ENCODE measurements at places on chromosomes 3 and 15.
A peak's percentile ranks its signal among the peaks of the same experiment; 100 is the strongest.

GRCh38 chr3:98691897-98692296 lies 71.2 kb upstream of the ST3GAL6 start:
- no peak for DNase-seq

DNA sequence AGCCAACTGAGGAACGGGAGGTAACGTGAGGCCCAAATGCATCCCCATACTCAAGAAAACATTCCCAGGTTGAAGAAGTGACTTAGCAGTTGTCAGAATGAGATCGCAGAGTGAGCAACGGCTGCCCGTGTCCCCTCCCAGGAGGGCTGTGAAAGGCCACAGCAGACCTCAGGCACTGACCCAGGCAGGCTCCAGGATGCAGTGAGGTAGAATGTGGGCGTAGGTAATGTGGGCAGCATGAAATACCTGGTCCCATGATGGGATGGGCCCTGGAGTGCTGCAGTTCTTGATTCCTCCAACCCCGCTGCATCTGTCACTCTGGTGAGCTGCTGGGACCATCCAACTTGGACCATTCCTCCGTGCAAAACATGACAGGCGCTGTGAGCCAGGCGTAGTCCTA lies 74.8 kb downstream of the NSMCE3 start:
- no peak for DNase-seq

- DNase-seq: no peak
Measured at GRCh38 chr15:95068701-95069521, 837.5 kb downstream of the MCTP2 start.

DNA sequence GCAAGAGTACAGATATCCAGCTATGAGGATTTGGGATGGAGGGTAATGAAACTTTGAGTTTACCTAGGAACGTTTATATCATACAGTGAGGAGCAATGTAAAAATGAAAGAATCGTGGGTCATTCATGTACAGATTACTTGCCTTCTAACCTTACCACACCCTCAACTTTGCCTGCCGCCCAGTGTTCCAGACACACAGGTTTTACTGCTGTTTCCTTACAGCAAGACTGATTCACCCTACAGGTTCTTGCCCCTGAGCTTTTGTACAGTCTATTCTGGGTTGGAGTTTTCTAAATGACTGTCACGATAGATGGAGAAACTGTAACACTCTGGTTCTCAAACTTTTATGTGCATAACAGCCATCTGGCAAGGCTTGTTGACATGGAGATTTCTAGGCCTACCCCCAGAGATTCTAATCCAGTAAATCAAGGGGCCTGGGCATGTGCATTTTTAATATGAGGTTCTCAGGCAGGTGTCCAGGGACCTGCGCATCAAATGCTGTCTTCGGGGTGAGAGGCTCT lies 6.6 kb upstream of the TPRG1 start:
- DNase-seq: no peak

- no peak for DNase-seq
Measured at GRCh38 chr15:75836959-75837334, 6.3 kb upstream of the UBE2Q2 start.

GRCh38 chr3:187369089-187369447 lies 883 bp downstream of the RTP4 start:
- no peak for DNase-seq

GRCh38 chr15:64903326-64903950 lies 8.3 kb upstream of the ANKDD1A start:
- DNase-seq: no peak

DNA sequence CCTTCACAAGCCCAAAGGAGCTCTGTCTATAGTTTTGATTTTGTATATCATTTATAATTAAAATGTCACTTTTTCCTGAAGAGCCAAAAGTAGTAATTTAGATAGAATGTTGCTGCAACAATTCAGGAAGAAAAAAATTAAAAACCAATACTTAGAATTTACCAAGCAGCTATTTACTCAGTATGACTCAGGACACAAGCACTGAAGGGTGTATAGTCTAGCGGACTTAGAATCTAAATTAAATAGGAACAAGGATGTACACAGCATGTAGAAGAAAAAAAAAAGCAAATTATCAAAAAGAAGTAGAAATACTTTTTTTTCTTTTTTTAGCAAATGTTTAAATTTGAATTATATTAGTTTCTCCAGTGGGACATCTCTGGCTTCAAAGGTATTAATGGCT lies 31.6 kb downstream of the PGBD4 start:
- no peak for DNase-seq

- no peak for DNase-seq
Measured at GRCh38 chr15:81322676-81323253, 1.2 kb downstream of the STARD5 start.

- no peak for DNase-seq
Measured at GRCh38 chr3:161212171-161212771, 8.8 kb upstream of the NMD3 start.

GRCh38 chr3:182331341-182331740 lies 462.0 kb upstream of the ATP11B start:
- DNase-seq: no peak

DNA sequence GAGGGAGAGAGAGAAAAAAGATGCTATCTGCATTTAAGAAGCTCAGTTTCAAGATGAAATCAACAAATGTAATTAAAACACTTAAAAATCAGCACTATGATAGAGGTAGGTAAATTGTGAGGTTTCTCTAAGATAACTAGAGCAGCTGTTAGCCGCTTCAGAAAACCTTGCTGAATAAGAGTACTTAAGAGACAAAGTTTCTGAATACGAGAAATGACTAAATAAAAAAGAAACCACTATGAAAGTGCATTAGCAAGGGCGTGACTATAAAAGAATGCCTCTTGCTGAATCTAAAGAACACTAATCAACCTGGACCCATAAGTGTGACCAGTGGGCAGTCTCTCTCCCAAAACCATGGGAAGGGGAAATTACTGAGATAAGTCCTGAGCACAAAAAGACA lies 41.8 kb downstream of the IQCB1 start:
- DNase-seq: no peak

- DNase-seq: no peak
Measured at GRCh38 chr15:34594361-34594760, 10.9 kb upstream of the GOLGA8B start.

DNA sequence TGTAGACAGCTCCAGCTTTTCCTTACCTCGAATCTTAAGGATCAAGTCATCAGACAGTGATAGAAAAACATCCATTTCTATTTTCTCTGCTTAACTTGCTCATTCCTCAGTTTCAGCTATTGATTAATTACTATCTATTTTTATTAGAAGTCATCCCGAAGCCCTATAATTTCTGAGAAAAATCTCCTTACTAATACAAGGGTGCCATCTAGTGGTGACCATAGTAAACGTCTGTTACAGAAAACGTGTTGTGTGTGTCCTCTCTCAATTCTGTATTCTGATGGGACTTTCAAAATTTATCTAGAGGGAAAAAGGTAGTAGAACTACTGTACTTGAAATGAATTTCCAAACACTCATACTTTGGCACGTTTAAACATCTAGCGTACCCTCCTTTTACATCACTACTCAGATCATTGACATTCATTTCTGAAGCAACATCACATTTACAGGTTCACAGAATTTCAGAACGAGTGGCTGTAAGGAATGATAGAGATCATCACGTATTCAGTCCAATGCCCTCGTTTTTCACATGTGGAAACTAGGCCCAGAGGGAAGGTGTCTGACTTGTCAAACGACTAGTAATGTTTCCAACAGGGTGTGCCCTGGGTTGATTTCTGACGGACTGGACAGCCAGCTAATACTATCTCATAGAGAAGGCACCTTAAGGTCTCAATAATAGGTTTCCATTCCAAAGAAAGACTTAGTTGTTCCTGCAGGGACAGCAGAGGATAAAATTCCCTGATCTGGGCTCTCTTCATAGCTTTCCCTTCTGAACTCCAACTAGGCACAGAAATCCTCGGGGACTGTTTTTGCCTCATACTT lies 25.6 kb downstream of the HACD2 start:
- peak; percentile 26 for DNase-seq

- no peak for DNase-seq
Measured at GRCh38 chr3:175149675-175150074, 290.5 kb downstream of the NAALADL2 start.

DNA sequence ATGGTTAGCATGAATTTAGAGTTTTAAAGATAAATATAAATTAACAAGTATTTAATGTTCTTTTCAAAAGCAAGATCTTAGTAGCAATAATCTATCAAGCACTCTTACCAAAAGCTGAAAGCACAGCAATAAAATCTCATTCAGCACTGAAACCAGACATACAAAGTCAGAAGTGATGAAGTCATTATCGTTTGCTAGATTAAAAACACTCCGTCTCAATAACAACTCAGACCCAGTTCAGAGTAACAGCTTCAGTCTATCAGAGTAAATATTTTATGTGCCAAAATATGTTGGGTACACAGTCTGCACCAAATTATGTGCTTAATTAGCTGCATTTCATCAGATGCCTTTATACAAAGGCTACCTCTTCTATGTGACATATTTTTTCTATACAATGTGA lies 41.6 kb downstream of the CPA3 start:
- DNase-seq: no peak

DNA sequence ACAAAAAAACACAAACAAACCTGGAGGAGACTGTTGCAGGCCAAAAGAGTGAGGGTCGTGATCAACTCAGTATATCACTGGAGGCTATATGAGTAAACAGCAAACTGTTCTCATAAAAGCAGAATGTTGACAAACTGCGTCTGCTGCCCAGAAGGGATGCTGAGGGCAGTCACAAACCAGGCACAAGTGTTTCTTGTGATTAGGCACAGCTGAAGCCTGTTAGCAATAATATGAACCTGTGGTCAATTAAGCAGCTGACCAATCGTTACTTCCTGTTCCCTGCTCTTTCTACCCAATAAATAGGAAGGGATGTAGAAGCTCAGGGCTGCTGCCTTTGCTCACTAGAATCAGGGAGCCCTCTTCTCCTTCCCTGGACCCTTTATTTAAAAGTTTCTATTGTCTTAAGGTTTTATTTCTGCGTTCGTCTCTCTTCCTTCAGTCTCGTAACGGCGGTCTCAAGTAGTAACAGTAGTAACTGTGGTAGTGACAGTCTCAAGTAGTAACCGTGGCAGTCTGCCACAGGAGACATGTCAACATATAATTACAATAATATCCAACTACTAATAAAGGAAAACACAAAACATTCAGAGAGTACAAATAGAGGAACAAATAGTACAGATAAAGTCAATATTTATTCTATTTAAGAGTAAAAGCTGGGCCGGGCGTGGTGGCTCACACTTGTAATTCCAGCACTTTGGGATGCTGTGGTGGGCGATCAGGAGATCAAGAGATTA lies 698.4 kb upstream of the CCDC54 start:
- no peak for DNase-seq

DNA sequence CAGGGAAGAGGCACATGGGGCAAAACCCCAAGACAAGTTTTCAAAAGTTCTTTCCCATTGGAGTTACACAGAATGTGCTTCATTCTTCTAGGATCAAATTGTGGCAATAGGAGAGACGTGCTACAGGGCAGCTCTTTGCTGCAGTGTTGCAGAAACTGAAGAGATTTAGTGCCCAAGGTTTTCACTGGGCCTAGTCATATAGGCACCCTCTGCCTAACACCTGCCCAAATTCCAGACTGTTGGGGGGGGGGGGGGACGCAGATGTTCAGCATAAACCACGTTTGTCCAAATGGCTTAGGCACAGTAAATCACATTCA lies 346.8 kb upstream of the ZNF717 start:
- no peak for DNase-seq

DNA sequence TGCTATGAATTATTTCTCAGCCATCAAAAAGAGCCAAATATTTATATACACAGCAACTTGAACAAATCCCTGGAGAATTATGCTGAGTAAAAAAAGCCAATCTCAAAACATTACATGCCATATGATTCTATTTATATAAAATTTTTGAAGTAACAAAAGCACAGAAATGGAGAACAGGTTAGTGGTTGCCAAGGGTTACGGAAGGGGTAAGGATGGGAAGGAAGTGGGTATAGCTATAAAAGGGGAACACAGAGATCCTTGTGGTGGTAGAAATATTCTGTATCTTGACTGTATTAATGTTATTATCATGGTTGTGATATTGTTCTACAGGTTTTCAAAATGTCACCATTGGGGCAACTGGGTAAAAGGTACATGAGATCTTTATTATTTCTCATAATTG lies 62.3 kb upstream of the ASB14 start:
- DNase-seq: no peak

- DNase-seq: no peak
Measured at GRCh38 chr15:48625126-48625525, 20.4 kb downstream of the FBN1 start.

- DNase-seq: no peak
Measured at GRCh38 chr3:79767905-79768267, at the start of gene ROBO1. Gene ROBO1, minus strand, starts transcription at chr3:79767998.

All from naive thymus-derived CD4-positive, alpha-beta T cell (primary cell).